H4 (cell line): ENCODE measurements at places on chromosomes 7 and 10.
A peak's percentile ranks its signal among the peaks of the same experiment; 100 is the strongest.

DNA sequence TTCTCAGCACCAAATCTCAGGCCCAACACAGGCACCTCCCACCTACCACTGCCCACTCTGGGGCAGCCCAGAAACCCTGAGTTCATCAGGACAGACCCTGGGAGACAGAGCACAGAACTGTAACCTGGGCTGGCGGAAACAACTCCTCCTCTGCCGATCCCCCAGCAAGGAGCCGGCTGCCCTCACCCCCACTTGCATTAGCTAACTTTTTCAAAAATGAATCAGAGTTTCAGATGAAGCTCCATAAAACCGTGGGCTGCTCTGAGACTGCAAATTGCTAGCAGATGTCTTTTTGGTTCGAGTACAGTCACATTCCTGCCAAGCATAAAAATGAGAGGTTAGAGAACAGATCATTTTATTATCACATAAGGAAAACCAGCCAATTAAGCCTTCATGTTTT lies 93.4 kb upstream of the PARD3 start:
- DNase-seq: no peak

GRCh38 chr10:79125092-79125491 lies 56.3 kb downstream of the ZMIZ1 start:
- no peak for DNase-seq

GRCh38 chr7:28654110-28654509 lies 241.8 kb downstream of the CREB5 start:
- DNase-seq: no peak

GRCh38 chr7:117385363-117386109 lies 41.8 kb downstream of the ASZ1 start:
- DNase-seq: peak; percentile 55

- DNase-seq: no peak
Observed at GRCh38 chr10:108601851-108602250, 1321.5 kb downstream of the XPNPEP1 start.

DNA sequence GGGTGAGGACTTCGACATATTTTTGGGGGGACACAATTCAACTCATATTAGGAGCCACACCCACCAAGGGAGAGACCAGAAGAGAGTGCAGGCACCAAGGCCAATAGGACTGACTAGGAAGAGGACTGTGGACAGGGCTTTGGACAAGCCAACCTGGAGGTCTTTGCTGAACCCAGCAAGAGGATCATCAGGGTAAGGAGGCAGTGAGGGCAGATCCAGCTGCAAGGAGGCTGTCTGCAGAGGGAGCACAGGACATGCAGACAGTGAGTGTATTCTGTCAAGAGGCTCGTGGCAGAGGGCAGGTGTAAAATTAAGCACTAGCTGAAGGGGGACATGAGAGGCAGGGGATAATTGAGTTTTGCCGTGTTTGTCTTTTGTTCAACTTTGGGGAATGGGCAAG lies 83.4 kb upstream of the MGMT start:
- DNase-seq: no peak

DNA sequence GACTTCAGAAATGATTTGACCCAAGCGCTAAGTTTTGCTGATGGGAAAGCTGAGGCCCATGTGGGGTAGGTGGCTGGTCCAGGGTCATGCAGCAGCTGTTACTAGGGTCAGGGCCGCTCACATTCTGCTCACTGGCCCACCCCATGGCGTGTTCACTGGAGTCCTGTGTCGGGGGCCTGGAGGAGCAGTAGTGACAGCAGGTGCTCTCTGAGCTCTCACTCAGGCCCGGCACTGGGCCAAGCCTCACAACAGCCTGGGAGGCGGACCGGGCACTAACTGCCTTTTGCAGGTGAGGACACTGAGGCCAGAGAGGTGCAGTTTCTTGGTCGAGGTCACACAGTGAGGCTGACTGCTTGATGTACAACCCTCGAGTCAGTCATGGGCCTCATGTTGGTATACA lies 82.7 kb downstream of the GLRX3 start:
- no peak for DNase-seq
